8988T (cell line): ENCODE measurements at places on chromosomes 3 and 15.

DNA sequence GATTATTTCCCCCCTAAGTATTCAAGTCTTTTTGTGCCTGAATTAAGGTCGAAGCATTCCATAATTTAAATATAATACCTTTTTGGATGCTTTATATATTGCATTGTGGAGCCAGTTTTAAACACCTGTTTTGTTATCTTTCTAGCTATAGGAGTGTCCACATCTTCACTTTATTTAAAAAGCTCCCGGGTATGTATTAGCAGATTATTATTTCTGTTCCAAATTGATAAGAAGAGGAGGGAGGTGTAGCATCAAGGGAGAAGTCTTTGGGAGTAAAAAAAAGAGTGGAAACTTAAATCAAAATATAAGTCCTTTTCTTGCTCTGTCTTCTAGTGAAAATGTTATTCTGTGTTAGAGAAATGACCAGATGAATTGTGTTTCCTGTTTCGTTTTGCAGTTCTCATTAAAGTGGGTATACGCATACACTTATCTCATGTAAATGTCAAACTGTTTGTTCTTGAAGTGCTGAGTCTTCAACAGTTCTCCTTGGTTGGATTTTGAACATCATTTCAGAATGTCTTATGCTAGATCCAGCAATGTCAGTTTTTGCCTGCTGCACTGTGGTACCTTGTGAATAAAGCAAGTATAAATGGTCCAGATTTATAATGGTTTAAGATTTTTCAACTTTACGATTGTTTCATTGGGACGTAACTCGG is 105.8 kb downstream of the FNDC3B start:
- DNase-seq: no peak

- no peak for DNase-seq
Measured at GRCh38 chr3:78116874-78117273, 1077.0 kb downstream of the ROBO2 start.

DNA sequence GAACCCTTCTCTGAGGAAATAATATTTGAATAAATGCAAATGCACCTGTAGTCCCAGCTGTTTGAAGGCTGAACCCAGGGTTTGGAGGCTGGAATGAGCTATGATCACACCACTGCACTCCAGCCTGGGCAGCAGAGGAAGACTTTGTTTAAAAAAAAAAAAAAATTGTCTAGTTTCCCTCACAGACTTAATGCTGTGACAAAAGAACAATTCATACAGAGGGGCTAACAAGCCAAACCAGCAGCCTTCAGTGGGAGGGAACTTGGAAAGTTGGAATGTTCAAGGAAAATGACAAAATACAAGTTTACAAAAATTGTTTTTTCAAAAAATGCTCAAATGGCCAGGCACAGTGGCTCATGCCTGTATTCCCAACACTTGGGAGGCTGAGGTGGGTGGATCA is 228.0 kb upstream of the CGNL1 start:
- no peak for DNase-seq

DNA sequence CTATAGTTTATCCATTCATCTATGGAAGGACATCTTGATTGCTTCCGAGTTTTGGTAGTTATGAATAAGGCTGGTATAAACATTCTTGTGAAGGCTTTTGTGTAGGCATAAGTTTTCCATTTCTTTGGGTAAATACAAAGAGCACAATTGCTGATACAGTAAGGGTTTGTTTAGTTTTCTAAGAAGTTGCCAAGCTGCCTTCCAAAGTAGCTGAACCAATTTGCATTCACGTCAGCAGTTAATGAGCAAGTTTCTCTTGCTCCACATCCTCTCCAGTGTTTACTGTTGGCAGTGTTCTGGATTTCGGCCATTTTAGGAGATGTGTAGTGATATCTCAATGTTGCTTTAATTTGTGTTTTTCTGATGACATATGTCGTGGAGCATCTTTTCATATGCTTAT is 34.2 kb downstream of the GABRA5 start:
- DNase-seq: no peak

GRCh38 chr15:95826412-95827195 is 503.9 kb upstream of the NR2F2 start:
- DNase-seq: no peak

GRCh38 chr3:47163169-47164006 is 525 bp downstream of the SETD2 start:
- no peak for DNase-seq
